ENCODE measurements at places on chromosomes 11 and 22. TPM values are rescaled to one million over a fixed set of nuclear protein-coding genes. Genes with fewer than 3 reads are reported as not detected.

Gene TMEM138
- 67.3 TPM for total RNA-seq

Gene SEC14L6
- total RNA-seq = not detected

Gene A4GALT
- 2.5 TPM for total RNA-seq

Gene TRPM5
- not detected for total RNA-seq

Gene NCF4
- total RNA-seq = not detected

Gene PRDX5
- 229 TPM for total RNA-seq

GRCh38 chr11:21710809-21711208, 482.1 kb upstream of the ANO5 start:
- DNase-seq = no peak

GRCh38 chr11:60184824-60185511, 2.1 kb upstream of the MS4A6A start:
- DNase-seq = no peak

DNA sequence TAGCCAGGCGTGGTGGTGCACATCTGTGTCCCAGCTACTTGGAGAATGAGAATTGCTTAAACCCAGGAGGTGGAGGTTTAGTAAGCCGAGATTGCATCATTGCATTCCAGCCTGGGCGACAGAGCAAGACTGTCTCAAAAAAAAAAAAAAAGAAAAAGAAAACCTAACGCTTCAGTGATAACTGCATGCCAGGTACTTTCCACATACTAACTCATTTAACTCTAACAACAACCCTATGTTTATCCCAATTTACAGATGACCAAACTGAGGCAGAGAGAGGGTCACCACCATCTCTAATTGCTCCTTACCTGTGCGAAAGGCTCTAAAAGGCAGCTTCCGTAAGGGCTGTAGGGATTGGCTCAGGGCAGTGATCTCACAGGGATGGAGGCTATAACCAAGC, 11.6 kb downstream of the PISD start:
- DNase-seq = peak; percentile 74

GRCh38 chr22:26429458-26430286, 612 bp downstream of the ASPHD2 start:
- no peak for DNase-seq

GRCh38 chr11:64090806-64091516, 55.2 kb downstream of the FLRT1 start:
- peak; percentile 20 for DNase-seq

DNA sequence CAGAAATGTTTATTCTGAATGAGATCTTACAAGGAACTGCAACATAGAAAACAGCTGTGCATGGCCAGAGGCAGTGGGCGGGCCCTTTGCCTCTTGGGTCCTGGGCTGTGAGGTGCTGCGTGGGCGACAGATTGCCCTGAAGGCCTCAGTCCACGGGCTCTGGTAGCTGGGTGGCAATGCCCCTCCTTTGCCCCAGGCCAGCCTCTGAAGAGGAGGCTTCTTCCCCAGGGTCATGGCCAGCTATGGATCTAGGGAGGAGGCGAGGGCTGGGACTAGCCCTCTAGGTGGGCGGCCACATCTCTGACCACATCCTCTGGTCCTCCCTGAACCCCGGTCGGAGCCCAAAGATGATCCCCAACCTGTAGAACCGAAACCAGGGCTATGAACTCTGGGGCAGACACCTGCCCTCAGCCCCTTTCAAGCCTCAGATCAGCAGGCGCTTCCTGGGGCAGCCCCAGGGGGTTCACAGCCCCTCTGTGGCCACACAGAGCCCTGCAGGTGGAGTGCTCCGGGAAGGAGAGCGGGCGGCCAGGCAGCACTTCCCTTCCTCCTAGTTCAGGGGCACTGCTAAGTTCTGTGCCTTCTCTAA, 6.6 kb upstream of the CDC42BPG start:
- peak; percentile 49 for DNase-seq

- DNase-seq = no peak
Observed at GRCh38 chr11:16418428-16419097, 62.2 kb upstream of the SOX6 start.

DNA sequence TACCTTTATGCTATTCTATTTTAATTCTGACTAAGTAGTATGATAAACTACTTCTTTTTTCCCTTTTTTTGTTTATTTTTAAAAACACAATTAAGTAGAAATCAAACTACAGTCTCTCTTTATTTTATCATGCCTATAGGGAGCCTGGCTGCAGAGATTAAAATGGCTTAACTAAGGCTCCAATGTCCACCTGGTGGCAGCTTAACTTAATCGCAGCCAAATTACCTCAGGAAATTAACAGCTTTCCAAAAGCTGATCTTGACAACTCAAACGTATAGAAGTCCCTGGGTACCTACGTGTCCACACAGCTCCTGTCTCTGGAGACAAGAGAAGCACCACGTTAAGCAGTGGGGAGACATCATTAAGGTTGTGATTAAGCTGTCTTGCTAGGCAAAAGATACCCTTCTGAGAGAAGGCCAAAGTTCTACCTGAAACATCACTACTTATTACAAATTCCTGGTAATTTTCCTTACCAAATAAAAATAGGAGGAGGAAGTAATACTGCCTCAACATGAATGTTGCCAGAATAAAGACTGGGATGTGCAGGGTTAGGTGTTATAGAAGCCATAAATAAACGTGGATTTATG, 63.2 kb upstream of the SNX19 start:
- peak; percentile 18 for DNase-seq

GRCh38 chr11:134139873-134140331, 71.0 kb downstream of the JAM3 start:
- peak; percentile 63 for DNase-seq

GRCh38 chr11:29751618-29752017, 265.2 kb downstream of the KCNA4 start:
- no peak for DNase-seq

DNA sequence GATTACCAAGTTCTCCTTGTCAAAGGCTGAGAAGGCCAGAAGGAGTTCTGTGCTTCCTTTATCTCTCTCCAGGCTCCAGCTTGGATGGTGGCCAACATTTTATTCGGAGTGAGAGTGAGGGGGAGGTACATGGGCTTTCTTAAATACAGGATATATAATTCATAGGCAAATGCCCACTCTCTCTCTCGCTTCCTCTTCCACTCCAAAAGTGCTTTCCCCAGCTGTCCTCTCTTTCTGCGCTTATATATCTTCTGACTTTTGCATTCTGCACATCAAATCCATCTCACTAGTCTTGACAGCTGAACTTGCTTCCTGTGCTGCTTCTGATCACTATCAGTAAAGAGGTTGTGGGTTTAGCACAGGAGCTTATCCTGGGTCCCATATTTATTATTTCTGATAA, 125.4 kb upstream of the ARHGAP20 start:
- DNase-seq = no peak

DNA sequence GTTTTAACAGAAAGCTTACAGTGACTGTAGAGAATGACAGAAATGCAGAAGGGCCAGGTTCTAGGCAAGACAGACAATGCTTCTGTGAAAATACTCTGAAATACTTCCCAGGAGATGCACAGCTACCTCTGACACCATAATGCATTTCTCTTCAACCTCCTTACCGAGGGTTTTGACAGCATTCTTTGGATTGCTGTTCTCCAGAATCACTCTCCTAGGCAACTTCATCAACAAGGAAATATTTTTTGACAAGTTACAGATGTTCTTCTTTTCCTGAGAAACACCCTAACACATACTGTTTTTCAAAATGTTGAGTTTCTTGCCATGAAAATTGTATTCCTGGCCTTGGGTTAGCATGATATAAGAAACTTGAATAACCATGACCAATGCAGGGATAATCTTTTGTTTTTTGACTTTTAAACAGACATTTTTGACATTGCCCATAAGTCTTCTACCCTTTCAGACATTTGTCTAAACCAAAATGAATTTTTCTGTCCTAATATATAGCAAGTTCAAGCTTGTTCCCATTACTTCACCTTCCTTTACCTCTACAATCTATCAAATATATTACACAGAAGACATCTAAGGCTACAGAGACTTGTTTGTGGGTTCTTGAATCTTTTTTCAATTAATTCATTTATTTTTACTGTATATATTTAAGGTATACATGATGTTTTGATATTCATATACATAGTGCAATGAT, 108.1 kb downstream of the CCDC34 start:
- peak; percentile 23 for DNase-seq

DNA sequence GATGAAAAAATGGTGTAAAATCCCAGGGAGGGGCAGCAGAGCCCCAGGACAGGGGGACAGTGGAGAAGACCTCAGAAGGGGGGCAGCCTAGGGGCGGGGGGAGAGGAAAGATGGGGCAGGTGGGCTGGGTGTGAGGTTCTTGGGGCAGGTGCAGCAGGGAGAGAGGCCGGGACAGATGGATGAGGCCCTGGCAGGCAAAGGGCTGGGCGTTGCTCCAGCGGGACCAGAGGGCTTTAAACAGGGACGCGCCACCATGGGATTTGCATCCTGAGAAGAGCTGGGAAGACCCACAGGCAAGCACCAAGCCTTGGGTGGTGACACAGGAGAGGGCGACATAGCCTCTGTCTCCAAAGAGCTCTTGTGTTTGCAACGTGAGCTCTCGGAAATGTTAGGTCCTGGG, 1342.8 kb downstream of the TBC1D22A start:
- DNase-seq = no peak

Measured in M059J (cell line).